ENCODE measurements at places on chromosomes 4 and X.

DNA sequence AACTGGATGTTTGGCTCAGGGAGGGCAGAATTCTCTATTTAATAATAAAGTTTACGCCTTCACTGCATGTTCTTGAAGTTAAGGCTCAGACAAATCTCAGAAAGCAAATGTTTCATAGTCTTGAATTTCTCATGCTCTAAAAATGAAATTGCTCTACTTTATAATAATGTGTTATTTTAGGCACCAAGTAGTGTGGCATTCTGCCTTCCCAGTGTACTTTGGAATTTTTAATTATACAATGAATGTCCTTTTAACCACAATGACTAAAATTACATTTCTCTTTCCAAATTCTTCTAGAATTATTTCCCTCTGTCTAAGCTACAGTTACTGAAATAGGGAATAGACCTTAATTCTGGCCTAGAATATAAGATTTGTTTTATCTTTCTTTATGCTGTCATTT is 97.9 kb upstream of the PDE5A start:
- DNase-seq, result no peak

GRCh38 chrX:146658379-146658778 is 151.2 kb upstream of the CXorf51B start:
- DNase-seq, result no peak

DNA sequence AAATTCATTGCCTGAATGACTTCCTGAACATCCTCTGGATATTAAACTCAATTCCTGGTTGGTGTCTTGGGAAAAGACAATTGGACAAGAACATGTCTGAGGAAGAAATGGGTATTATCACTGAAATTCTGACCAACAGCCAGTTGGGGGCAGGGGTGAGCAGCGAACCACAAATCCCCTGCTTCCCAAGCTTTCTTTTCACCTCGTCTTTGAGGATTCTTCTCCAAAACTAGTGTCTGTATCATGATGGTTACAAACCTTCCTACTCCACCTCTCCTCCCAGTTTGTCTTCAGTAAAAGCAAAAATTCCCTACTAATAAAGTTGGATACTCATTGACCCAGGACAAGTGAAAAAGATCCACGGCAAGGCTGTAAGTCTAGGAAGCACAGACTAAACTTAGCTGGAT is 48.3 kb upstream of the WDR1 start:
- peak; percentile 17 for DNase-seq

- no peak for DNase-seq
These were observed 315.5 kb downstream of the BCOR start for GRCh38 chrX:39782276-39782675.

DNA sequence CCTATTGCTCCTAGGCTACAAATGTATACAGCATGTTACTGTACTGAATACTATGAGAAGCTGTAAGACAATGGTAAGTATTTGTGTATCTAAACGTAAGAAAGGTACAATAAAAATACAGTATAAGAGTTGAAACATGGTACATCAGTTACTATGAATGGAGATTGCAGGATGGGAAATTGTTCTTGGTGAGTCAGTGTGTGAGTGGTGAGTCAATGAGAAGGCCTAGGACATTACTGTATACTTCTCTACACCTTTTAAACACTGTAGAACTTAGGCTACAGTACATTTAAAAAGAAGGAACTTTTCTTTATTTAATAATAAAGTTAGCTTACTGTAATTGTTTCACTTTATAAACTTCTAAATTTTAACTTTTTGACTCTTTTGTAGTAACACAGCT is 2603.2 kb downstream of the PCDH7 start:
- DNase-seq, result no peak

All from COR-L47 (cell line).